ENCODE measurements at places on chromosomes 4 and X. TPM values are rescaled to one million over a fixed set of nuclear protein-coding genes. Genes with fewer than 3 reads are reported as not detected.

CDS1 gene
- total RNA-seq, result 9.4 TPM

AFF2 gene
- 343 TPM for total RNA-seq

POF1B gene
- total RNA-seq, result not detected

ABLIM2 gene
- 18.4 TPM for total RNA-seq

SOWAHD gene
- not detected for total RNA-seq

FOXR2 gene
- total RNA-seq, result not detected

TMEM150C gene
- total RNA-seq, result 90.0 TPM

PNMA6A gene
- total RNA-seq, result 18.1 TPM

ARHGAP24 gene
- 2.2 TPM for total RNA-seq

BCORL1 gene
- 3.7 TPM for total RNA-seq
